ENCODE measurements at places on chromosomes 3 and 15.

- DNase-seq, result no peak
These were observed 47.0 kb downstream of the LRRFIP2 start for GRCh38 chr3:37127340-37127739.

- DNase-seq, result no peak
These were observed at the start of gene TRAT1 for GRCh38 chr3:108822123-108822897. Gene TRAT1 (plus strand): TSS chr3:108822786. CDS start chr3:108822928, 142 bp downstream.

DNA sequence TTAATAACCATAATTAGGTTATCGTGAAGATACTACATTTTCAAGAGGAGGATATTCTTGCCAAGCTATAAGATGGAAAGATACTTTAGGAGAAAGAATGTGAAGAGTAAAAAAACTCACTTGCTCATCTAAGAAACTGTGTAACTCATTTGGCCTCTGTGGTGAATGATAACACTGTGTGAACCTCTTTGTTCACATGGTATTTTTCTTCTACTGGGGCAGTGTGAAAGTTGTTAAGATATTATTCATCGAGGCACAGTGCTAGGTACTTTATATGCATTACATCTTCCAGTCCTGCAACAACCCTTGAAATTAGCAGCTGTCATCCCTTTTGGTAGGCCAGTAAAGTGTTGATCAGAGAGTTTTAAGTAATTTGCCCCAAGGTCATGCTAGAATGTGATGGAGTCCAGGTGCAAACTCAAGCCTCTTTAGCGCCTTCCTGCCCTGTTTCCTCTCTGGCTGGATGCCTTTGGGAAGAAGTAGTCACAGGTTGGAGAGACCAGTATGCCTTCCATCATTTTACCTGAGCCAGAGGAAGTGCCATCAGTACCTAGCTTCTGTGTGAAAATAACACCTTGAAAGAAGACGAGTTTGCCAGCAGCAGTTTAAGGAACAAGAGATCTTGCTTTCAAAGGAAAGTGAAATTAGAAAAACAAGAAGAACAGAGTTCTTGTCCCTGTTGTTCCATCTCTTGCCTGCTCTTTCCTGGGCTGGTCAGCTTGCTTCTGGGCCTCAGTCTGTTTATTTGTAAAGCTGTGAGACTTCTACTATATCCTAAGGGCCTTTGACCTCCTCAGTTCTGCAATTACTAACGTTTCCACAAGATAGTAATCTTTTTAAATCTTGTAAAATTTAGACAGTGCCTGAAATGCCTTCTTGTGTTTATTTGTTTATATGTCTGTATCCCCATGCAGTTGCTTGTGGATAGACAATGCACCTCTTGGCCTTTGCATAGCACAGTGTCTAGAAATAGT, 179.3 kb downstream of the FNDC3B start:
- no peak for DNase-seq

- DNase-seq, result no peak
These were observed 18.8 kb upstream of the CFAP161 start for GRCh38 chr15:81115054-81115939.

GRCh38 chr3:159951540-159951939, 37.1 kb upstream of the IL12A start:
- no peak for DNase-seq

DNA sequence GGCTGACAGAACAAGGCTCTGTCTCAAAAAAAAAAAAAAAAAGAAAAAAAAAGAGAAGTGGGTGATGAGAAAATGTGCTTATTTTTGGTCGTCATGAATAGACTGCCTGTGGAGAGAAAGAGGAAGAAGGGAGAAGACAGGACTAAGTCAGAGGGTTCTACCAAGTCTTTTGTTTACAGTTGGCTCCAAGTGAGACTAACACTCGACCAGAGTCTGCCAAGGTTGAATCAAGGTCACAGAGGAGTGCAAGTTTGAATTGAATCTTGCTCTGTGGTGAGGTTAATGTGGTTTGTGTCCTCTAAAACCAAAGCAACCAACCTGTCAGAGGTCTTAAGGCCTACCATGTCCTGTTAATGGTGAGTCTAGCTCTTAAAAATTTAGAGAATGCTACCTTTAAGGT, 334.1 kb upstream of the GRM7 start:
- no peak for DNase-seq

DNA sequence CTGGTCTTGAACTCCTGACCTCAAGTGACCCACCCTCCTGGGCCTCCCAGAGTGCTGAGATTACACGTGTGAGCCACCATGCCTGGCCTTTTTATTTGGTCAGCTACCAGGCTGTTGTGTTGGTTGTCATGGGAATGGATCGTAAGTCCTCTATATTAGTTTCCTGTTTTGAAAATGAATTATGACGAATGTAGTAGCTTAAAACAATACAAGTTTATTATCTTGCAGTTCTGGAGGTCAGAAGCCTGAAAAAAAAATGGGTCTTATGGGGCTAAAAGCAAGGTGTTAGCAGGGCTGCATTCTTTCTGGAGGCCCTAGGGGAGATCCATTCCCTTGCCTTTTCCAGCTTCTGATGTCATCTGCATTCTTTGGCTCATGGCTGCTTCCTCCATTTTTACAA, 25.1 kb upstream of the HERC1 start:
- no peak for DNase-seq

DNA sequence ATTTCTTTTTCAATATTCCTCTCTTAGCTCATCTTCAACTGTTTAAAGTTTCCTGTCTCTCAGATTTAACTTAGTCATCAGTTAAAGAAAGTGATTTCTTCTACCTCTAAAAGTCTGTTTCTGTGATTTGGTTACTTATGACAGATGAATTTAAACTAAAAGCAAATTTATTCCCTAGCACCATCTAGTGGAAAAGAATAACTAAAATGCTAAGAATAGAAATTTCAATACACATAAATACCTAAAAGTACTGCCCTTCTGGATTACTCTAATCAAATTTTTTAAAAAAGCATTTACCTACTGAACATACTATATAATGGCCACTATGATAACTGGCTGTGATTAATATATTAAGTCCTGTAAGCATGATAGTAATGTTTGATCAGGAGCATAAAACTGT, 14.0 kb upstream of the ZCWPW2 start:
- no peak for DNase-seq

- DNase-seq, result no peak
These were observed 57.9 kb downstream of the AGTR1 start for GRCh38 chr3:148755570-148755969.

GRCh38 chr15:101035611-101036010, 116.5 kb downstream of the LRRK1 start:
- DNase-seq, result no peak

GRCh38 chr3:134201201-134202130, 49.2 kb downstream of the RYK start:
- DNase-seq, result no peak

DNA sequence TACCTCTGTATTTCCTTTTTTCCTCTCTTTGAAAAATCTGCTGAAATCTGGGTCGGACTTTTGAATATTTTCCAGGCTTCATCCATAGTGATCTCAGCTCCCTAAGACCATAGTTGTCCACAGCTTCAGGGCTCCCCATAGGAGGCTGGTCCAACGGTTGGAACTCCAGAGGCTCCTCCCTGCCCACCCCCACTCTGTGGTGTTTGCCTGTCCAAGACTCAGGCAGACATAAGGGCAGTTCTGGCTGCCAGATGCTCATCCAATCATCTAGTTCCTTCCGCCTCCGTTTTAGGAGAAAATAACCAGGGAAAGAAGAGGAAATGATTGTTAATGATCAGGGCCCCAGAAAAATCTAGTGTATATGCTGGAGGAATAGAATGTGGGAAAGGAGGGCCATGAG, 27.9 kb upstream of the PRTG start:
- DNase-seq, result no peak

- peak; percentile 36 for DNase-seq
These were observed 520 bp downstream of the SLC26A6 start for GRCh38 chr3:48634661-48635221.

GRCh38 chr3:184776916-184777315, 35.0 kb upstream of the VPS8 start:
- DNase-seq, result no peak

DNA sequence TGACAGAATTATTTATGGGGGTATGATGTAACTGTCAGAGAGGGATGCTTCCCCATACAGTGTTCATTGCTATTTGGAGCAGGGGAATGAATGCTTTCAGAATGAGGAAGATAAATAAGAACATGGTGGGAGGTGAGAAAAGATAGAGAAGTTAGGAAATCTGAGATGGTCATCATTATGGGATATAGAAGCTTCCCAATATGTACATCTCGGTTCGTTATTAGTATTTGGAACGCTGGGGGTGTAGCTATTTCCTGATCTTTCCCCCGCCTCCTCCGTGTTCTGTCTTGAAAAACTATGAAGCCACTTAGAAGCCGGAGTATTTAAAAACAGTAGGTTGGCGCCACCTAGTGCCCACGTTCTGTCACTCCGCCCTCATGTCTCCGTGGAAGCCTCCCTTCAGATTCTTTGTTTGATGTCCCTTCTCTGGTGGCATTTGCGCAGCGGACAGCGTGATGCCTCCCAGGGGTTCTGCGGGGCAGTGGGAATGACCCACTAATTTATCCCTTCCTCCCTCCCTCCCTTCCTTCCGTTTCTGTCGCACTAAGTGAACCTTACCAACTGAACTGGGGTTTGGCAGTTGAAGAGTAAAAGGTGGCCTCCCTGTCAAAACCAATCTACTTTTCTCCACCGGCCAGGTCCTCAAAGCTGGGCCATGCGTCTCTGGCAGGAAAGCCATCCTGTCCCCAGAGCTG, 184.5 kb downstream of the FEZF2 start:
- DNase-seq, result peak; percentile 22

- no peak for DNase-seq
These were observed 4.0 kb downstream of the CCDC9B start for GRCh38 chr15:40336744-40337122.

DNA sequence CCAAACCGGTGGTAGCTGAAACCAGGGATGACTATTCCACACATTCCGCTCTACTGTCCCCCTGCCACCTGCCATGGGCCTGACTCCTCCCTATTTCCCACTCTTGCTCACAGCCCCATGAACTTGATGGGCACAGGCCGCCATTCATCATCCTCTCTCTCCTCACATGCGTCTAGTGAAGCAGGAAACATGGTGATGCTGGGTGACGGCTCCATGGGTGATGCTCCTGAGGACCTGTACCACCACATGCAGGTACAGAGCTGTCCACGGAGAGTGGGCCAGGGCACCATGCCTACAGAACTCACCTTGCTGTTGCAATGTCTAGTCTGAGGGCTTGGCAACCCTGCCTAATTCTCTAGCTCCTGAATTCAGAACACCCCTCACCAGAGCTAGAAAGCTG, 23.3 kb upstream of the MANF start:
- no peak for DNase-seq

GRCh38 chr15:31343831-31344230, 17.2 kb downstream of the KLF13 start:
- DNase-seq, result no peak

- DNase-seq, result no peak
These were observed 263.7 kb upstream of the THBS1 start for GRCh38 chr15:39317225-39317624.
